Epithelial cell of esophagus (primary cell): ENCODE measurements at places on chromosomes 2 and 18.

DNA sequence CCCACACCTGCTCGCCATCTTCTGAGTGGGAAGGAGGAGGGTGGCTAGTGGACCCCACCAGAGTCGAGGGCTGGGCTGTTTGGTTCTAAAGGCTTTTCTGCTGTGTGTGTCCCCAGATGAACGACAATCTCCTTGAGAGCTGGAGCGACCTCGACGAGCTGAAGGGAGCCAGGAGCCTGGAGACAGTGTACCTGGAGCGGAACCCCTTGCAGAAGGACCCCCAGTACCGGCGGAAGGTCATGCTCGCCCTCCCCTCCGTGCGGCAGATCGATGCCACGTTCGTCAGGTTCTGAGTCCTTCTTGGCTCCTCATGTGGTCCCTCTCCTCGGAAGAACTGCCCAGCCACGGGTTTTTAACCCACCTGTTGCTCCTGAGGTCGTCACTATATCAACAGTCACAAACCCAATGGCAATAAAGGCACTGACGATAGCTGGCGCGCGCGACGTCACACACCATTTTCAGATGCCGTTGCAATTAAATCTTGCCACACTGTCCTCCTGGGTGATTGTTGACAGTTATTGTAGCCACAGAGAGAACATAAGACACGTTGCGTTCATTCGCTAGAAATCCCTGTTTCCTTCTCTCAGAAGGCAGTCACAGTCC is 5.8 kb upstream of the ANO7 start:
- no peak for DNase-seq

DNA sequence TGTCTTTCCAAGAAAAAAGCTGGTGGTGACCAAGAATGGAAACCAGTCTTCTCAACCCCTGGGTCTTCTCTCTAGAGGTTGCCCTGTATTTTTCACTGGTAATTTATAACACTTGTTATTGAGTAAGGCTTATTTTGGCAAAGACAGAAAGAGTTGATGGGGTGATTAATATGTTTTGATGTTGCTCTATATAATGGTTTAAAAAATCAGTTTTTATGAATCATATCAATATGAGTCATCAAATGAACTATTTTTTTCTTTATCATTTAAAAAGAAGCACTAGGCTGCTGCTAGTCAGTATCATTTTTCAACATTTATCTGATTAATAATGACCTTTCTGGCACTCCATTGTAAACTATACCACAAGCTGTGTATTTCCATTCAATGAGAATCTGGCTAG is 1142.2 kb downstream of the LRP1B start:
- DNase-seq, result peak; percentile 5

DNA sequence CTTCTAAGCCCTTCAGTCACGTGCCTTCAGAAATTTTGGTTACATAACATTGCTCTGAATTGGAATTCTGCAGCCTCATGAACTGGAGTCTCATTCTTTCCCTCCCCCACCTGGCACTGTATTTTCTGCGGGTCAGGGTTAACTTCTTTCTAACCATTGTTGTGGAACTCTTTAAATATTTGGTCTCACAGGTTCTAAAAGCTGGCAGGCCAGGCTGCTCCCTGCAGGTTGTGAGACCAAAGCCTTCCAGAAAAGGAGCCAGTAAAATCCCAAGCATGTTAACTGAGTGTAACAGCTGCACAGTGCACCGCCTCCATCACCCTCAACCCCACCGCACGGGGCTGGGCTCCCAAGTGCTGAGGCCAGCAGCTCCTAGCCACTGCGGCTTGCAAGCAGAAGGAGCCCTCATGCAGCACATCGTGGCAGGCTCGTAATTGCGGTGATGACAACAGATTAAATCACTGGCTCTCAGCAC is 174.1 kb upstream of the ALPP start:
- DNase-seq, result no peak

- no peak for DNase-seq
These were observed 172.4 kb downstream of the ZBTB7C start for GRCh38 chr18:48236822-48237221.

- DNase-seq, result no peak
These were observed 238.2 kb upstream of the SOX11 start for GRCh38 chr2:5454051-5454390.

- DNase-seq, result no peak
These were observed 29.3 kb upstream of the MFSD6 start for GRCh38 chr2:190378880-190379237.

- no peak for DNase-seq
These were observed 419.6 kb downstream of the DLGAP1 start for GRCh38 chr18:4035521-4035920.

GRCh38 chr2:72793798-72794440 is 31.9 kb downstream of the EXOC6B start:
- no peak for DNase-seq

DNA sequence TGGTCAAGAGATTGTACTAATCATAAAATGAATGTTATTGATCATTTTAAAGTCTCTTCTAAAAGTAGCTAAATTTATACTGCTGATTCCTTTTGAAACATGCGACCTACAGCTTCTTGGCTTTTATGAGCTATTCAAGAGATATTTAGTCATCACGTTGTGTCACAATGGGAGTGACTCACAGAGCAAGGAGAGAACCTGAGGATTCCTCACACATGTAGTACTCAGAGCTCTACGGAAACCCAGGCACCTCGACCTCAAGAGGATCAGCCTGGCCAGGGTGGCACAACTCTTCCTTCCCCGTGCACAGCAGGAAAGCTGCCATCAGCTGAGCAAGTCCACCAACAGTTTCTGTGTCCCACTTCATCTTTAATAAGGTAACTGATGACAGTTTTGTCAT is at the start of gene DHRS9:
TSS of gene DHRS9 (plus strand) at position 223 of the 400 bp plus-strand sequence. CDS start 12,019 bp downstream, outside the sequence.
- DNase-seq, result peak; percentile 97
